ENCODE measurements at places on chromosomes 2 and 18.

- DNase-seq, result no peak
These were observed 1.3 kb upstream of the GPC1 start for GRCh38 chr2:240433973-240434727.

DNA sequence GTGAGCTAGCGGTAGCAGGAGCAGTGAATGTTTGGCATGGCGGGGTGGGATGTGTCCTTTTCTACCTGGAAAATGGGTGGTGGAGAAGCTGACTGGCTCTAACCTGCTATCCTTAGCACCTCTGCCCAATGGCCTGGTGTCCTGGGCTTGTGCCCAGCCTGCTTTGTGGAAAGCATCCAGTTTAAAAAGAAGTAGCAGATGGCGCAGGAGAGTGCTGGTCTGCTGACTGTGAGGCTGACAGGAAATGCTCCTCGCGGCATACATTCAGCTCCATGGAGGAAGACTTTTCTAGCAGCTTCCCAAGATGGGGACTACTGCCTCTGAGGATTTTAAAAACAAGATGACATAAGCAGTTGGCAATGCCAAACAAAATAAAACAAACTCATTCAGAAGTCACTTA lies 56.2 kb upstream of the LYPD6B start:
- no peak for DNase-seq

DNA sequence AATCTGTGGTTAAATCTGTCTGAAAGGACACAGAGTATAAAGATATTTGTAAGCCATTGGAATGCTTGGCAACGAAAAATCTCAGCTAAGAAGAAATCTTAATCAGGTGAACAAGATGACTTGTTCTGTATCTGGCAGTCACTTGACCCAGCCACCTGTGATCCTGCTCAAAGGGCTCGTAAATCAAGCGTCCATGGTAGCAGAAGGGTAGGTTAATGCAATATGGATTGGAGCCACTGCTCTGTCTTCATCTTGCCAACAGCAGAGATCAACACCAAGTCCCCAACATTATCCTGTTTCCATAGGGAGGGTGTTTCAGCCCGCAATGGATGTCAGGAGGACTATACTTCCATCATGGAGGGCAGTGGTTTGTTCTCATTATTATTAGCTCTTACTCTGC lies 378.4 kb downstream of the CDH7 start:
- DNase-seq, result no peak

DNA sequence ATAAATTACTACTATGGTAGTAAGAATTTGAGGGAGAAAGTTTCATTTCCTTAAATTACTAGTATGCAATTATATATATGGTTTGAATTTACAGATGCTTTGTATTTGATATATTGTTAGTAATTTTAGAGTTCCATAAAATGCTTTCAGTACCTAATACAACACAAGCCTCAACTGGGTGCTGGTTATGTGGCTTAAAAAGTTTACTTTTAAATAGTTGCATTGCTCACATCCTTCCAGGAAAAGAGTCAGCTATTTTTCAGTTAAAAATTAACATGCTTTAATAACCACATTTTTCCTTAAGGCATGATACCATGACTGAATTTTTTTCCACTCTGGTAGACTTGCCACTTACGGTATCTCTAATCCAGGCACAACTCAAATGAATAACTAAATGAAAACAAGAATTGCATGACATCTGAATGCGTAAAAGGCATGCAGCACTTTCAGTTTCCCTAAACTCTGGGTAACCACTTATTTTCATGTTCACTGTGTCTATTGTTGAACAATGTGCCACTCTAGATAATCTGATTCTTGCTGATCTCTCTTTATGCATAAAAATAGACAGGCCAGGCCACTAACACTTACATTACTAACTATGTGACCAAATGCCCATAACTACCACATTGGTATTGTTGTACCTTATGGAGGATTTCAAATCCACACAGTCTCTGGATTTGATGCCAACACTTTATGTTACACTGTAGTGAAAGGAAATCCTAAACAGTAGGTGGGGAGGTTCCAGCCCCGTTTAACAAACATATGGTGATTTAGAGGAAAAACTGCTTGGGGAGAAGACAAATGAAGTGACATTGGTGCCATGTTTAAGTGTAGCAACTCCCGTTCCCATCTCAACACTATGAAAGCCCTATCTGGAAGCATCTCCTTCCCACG lies 35.5 kb upstream of the SLC35F5 start:
- no peak for DNase-seq

GRCh38 chr2:34808426-34808825 lies 1209.3 kb upstream of the FAM98A start:
- no peak for DNase-seq

GRCh38 chr2:208250388-208250787 lies 4.5 kb downstream of the IDH1 start:
- no peak for DNase-seq

DNA sequence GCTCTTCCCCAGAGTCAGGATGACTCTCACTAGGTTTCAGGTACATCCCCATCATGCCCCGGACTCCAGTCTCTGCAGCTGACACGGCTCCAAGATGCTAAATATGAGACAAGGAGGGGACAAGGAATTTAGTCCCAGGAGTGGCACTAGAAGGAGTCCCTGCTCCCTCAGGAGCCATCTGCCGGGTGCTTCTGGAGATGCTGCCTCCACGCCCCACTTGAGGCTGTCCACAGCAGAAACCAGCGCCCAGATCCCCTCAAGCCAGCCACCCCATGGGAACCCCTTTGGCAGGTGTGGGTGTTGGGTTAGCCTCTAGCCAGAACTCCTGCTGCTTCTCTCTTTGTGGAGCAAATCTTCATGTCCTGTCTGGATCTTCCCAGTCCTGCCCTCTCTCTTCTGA lies 40.3 kb downstream of the BCL11A start:
- DNase-seq, result no peak

DNA sequence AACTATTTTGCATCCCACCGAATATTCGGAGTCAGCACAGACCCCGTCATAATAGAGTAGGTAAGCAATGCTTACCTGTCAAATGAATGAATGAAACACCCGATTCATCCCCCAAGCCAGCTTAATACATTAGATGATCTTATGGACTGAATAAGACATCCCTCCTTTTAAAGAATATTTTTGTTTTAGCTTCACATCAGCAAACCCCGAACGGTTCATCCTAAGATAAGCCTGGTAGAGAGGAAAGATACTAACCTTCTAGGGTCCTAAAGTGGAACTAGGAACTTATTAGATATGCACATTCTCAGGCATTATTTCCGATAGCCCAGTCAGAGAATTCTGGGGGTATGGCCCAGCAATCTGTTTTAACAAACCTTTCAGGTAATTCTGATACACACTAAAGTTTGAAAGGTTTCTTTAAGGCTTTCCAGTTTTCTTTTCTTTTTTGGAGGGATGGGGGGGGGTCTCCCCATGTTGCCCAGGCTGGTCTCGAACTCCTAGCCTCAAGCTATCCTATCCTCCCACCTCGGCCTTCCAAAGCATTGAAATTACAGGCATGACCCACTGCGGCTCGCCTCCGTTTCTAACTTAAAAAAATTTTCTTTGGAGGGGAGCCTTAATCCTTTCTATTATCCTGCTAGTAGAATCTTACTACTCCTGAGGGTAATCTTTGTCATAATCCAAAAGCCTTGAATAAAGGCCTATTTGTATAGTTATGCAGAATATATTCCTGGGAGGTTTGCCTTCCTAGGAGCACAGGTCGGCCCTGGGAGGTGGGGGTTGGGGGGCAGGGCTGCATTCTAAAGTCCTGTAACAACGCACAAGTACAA lies 1.0 kb upstream of the ACTR3 start:
- no peak for DNase-seq

GRCh38 chr2:21367421-21367820 lies 243.7 kb downstream of the TDRD15 start:
- DNase-seq, result no peak

GRCh38 chr2:30860726-30861125 lies 53.5 kb upstream of the CAPN13 start:
- DNase-seq, result no peak

GRCh38 chr2:64652231-64653108 lies 1.2 kb downstream of the SERTAD2 start:
- no peak for DNase-seq

GRCh38 chr2:109395494-109396201 lies 218.1 kb downstream of the SEPTIN10 start:
- no peak for DNase-seq
